ENCODE measurements at places on chromosomes 7 and 10. TPM values are rescaled to one million over a fixed set of nuclear protein-coding genes. Genes with fewer than 3 reads are reported as not detected.

CYREN gene
- total RNA-seq: 51.5 TPM

AKR1D1 gene
- total RNA-seq: not detected

RNF148 gene
- not detected for total RNA-seq

SPDYE2B gene
- not detected for total RNA-seq

ADAM22 gene
- 0.16 TPM for total RNA-seq

OR2A12 gene
- not detected for total RNA-seq

GRM3 gene
- total RNA-seq: not detected

SLC16A12 gene
- total RNA-seq: 3.1 TPM

FAM25A gene
- not detected for total RNA-seq

GJD4 gene
- total RNA-seq: not detected

IGFBP3 gene
- 91.2 TPM for total RNA-seq

NPY4R gene
- total RNA-seq: not detected

UCMA gene
- total RNA-seq: not detected

SCIN gene
- 2.4 TPM for total RNA-seq

CFAP46 gene
- 4.2 TPM for total RNA-seq

ZSCAN21 gene
- 20.1 TPM for total RNA-seq

LRIT1 gene
- total RNA-seq: not detected

LRRC4 gene
- 0.91 TPM for total RNA-seq

GDF2 gene
- total RNA-seq: not detected

PTPRN2 gene
- 0.78 TPM for total RNA-seq

ARPC1B gene
- 38.7 TPM for total RNA-seq

All from gastrocnemius medialis (tissue), 4 donors.